ENCODE measurements at places on chromosomes 3 and 15.

DNA sequence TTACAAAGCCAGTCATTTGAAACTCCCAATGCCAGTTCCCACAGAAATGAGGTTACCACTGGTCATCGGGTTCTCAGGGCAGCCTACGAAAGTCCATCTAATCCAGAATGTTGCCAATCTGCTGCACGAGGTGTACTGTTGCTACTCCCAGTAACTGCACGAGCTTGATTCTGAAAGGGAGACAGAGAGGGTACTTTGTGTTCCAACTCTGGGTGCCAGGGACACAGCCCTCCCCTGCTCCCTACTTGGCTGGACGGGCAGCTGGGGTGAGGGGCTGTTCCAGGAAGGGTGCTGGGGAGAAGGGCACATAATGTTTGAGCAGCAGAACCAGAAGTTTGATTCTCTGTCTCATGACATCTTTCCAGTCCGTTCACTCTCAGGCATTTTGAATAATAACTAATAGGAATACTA lies 27.1 kb upstream of the OSBPL11 start:
- DNase-seq = no peak
- H3K4me1 ChIP-seq = peaks cover 16% of the 10 kb centered on the region
- H3K27ac ChIP-seq = no peak overlapping the region
- no peaks in the 10 kb centered on the region for H3K27me3 ChIP-seq

GRCh38 chr15:90201944-90202375 lies 830 bp downstream of the SEMA4B start:
- no peak for DNase-seq
- no peak overlapping the region for H3K27ac ChIP-seq
- peak overlapping the region; percentile 90 for H3K4me3 ChIP-seq
- H3K27me3 ChIP-seq = no peaks in the 10 kb centered on the region
- no peaks in the 10 kb centered on the region for H3K4me1 ChIP-seq

GRCh38 chr3:72245183-72245811 lies 460.3 kb upstream of the PROK2 start:
- no peak for DNase-seq
- no peaks in the 10 kb centered on the region for H3K36me3 ChIP-seq
- no peaks in the 10 kb centered on the region for H3K4me1 ChIP-seq
- H3K27me3 ChIP-seq = no peaks in the 10 kb centered on the region
- no peak overlapping the region for H3K27ac ChIP-seq
- H3K4me3 ChIP-seq = no peak overlapping the region

DNA sequence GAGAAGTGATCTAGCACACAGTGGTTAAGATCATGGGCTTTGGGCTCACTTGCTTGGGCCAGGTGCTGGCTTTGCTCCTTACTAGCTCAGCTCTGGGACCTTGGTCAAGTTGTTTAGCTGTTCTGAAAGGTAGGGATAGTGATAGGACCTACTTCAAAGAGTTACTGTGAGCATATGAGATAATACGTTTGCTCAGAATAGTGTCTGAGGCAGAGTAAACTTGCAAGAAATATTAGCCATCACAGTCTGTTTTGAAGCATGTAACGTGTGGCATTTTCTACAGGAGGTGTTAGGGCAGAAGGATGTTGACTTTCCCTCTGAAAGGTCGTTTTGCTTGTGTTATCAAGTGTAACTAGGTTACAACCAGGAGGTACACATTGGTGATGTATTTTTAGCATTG lies 34.5 kb upstream of the NFKBIZ start:
- peaks cover 22% of the 10 kb centered on the region for H3K4me1 ChIP-seq
- no peaks in the 10 kb centered on the region for H3K27me3 ChIP-seq
- no peak overlapping the region for H3K4me3 ChIP-seq
- no peak overlapping the region for H3K27ac ChIP-seq
- no peaks in the 10 kb centered on the region for H3K36me3 ChIP-seq
- no peak for DNase-seq

DNA sequence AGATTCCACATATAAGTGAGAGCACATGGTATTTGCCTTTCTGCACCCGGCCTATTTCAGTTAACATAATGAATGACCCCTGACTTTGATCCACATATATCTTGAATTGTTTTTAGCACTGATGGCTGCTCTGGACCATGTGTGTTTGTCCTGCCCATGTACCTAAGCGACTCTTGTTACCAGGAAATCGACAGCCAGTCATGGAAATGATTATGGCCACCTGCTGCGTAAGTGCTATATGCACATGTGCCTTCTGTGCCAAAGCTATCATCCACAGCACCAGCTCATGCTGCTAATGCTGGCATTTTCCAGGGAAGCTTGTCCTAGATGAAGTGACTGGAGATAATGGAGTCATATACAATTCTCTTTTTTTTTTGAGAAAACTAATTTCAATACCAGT lies 103.7 kb downstream of the PEX5L start:
- H3K36me3 ChIP-seq = no peaks in the 10 kb centered on the region
- H3K27me3 ChIP-seq = no peaks in the 10 kb centered on the region
- DNase-seq = no peak

GRCh38 chr3:106963442-106963841 lies 413.8 kb upstream of the CCDC54 start:
- no peak for DNase-seq
- H3K4me1 ChIP-seq = peaks cover 4% of the 10 kb centered on the region
- no peak overlapping the region for H3K27ac ChIP-seq
- no peaks in the 10 kb centered on the region for H3K36me3 ChIP-seq
- H3K4me3 ChIP-seq = no peak overlapping the region
- no peaks in the 10 kb centered on the region for H3K27me3 ChIP-seq

DNA sequence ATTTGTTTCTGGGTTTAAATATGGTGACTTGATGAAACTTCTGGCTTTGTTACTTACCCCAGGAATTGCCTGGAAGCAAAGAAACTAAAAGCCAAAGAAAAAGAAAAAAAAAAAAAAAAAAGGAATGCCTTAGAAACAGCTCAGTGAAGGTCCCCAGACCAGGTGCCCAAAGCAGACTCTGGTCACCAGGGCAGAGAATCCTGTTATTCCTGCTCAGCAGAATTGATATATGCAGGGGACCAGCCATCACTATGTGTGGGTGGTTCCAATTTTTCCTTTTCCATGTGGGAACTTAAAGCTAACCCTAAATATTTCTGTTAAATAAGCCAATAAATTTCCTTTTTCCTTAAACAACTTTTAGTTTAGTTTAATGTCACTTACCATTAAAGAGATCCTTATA lies 100.8 kb upstream of the TPRG1 start:
- no peak for DNase-seq
- H3K27me3 ChIP-seq = no peaks in the 10 kb centered on the region
- H3K36me3 ChIP-seq = no peaks in the 10 kb centered on the region
- H3K4me1 ChIP-seq = no peaks in the 10 kb centered on the region
- no peak overlapping the region for H3K4me3 ChIP-seq

GRCh38 chr3:31232055-31233025 lies 300.4 kb upstream of the STT3B start:
- H3K27me3 ChIP-seq = no peaks in the 10 kb centered on the region
- H3K36me3 ChIP-seq = no peaks in the 10 kb centered on the region
- H3K4me3 ChIP-seq = no peak overlapping the region

- no peak overlapping the region for H3K27ac ChIP-seq
- H3K36me3 ChIP-seq = no peaks in the 10 kb centered on the region
- no peaks in the 10 kb centered on the region for H3K27me3 ChIP-seq
- H3K4me3 ChIP-seq = no peak overlapping the region
Observed at GRCh38 chr3:128723477-128723876, 2.5 kb upstream of the RAB7A start.

DNA sequence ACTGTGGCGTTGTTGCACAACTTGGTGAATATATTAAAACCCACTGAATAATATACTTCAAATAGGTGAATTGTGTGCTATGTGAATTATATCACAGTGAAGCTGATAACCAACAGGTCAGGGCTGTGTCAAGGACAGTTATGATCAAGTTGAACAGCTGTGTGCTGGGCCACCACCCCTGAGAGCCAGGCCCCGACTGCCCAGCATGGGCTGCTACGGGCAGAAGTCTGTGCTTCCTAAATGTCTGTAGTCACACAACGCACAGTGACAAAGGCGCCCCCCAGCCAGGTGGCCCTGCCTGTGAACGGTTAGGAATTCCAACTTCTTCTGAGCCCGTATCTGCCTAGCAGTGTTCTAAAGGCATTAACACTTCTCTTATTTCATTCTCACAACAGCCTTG lies 32.8 kb downstream of the TKT start:
- H3K4me3 ChIP-seq = no peak overlapping the region
- H3K27ac ChIP-seq = no peak overlapping the region

DNA sequence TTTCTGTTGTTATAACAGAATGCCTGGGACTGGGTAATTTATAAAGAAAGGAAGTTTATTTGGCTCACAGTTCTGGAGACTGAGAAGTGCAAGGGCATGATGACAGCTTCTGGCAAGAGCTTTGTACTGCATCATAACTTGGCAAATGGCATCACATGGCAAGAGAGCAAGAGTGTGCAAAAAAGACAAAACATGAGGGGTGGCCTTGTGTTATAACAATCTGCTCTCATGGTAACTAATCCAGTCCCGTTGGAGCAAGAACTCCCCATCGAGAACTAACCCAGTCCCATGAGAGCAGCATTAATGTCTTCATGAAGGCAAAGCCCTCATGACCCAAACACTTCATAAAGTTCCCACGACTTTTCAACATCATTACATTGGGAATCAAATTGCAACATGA lies 23.2 kb downstream of the SCN11A start:
- H3K4me1 ChIP-seq = no peaks in the 10 kb centered on the region
- H3K27ac ChIP-seq = no peak overlapping the region
- H3K4me3 ChIP-seq = no peak overlapping the region
- no peak for DNase-seq
- no peaks in the 10 kb centered on the region for H3K36me3 ChIP-seq
- no peaks in the 10 kb centered on the region for H3K27me3 ChIP-seq

- no peaks in the 10 kb centered on the region for H3K27me3 ChIP-seq
- no peak overlapping the region for H3K4me3 ChIP-seq
- H3K36me3 ChIP-seq = no peaks in the 10 kb centered on the region
- DNase-seq = peak; percentile 53
- H3K27ac ChIP-seq = peak overlapping the region; percentile 94
Observed at GRCh38 chr3:150469031-150469930, 61.2 kb downstream of the TSC22D2 start.

DNA sequence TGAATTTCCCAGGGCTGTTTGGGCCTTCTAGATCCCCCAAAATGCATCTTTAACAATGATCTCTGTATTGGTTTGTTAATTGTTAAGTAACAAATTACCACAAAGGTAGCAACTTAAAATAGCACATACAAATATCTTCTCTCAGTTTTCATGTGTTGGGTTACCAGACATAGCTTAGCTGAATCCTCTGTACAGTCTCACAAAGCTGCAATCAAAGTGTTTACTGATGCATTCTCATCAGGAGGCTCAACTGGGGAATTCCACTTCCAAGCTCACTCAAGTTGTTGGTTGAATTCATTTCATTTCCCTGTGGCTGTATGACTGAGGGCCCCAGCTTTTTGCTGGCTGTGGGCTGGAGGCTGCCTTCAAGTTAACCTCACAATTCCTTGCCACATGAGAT lies 297.6 kb downstream of the RPLP1 start:
- H3K36me3 ChIP-seq = no peaks in the 10 kb centered on the region
- no peaks in the 10 kb centered on the region for H3K27me3 ChIP-seq
- H3K4me3 ChIP-seq = no peak overlapping the region
- no peak overlapping the region for H3K27ac ChIP-seq
- no peak for DNase-seq

GRCh38 chr15:67755264-67755663 lies 70.0 kb upstream of the SKOR1 start:
- no peaks in the 10 kb centered on the region for H3K27me3 ChIP-seq
- H3K27ac ChIP-seq = no peak overlapping the region
- no peak for DNase-seq
- H3K36me3 ChIP-seq = no peaks in the 10 kb centered on the region

GRCh38 chr3:126124148-126124868 lies 40.4 kb upstream of the SLC41A3 start:
- no peak overlapping the region for H3K4me3 ChIP-seq
- H3K4me1 ChIP-seq = peaks cover 2% of the 10 kb centered on the region
- no peaks in the 10 kb centered on the region for H3K27me3 ChIP-seq
- H3K27ac ChIP-seq = no peak overlapping the region
- no peaks in the 10 kb centered on the region for H3K36me3 ChIP-seq

DNA sequence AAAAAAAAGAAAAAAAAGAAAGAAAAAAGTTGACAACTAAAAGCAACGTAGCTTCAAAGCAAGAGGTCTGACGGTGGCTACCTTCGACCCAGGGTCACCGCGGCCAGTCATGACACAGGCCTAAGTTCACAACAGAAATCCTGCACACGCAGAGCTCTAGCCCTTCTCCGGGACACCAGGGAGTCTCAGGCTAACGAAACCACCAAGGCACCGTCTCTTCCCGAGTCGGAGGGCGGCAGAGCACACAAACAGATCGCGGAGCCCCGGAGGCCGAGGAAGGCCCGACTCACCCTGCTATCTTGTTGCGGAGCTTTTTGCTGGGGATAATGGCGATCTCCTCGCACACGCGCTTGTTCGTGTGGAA lies 584 bp downstream of the RPS17 start:
- H3K27ac ChIP-seq = peak overlapping the region; percentile 88
- peaks cover 12% of the 10 kb centered on the region for H3K4me1 ChIP-seq
- peak overlapping the region; percentile 79 for H3K4me3 ChIP-seq
- no peak for DNase-seq

DNA sequence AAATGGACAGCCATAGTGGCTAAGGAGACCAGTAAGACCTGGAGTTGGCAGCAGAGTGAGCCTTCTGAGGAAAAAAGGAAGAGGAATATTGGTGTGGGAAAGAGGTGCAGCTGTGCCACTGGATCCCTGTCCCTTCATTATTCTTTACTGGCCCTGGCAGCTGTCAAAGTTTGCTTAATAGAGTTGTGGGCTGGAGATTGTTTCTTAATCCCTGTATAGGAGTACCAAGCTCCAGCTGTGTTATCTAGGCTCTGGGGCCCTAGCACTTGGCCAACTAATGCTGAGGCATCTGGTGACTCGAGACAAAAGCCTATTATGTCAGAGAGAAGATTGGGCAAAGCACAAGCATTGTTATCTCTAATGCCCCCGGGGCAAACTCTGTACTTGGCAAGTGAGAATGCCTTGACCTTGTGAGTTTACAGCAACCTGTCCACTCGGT lies 61.4 kb downstream of the ZNF609 start:
- H3K27ac ChIP-seq = no peak overlapping the region
- H3K36me3 ChIP-seq = no peaks in the 10 kb centered on the region
- peak; percentile 70 for DNase-seq
- H3K27me3 ChIP-seq = no peaks in the 10 kb centered on the region
- H3K4me3 ChIP-seq = no peak overlapping the region

DNA sequence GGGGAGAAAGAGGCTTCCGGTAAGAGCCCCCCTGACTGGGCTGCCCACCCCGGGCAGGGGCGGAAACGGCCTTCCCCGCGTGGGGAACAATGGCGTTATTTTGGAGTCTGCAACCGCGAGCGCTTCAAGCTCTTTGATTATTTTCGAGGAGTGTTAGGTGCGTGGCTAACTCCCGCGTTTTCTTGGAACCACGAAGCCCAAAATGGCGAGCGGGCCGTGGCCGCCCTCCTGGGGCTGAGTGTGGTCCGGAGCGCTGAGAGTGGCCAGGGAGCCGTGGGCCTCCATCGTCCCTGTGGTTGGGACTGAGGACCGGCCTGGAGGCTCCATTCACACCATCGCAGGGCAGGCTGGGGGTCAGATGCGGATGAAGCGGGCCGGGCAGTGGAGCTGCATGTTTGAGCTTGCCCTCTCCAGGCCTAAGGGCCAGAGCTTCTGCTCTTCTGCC lies 44.6 kb upstream of the POLG start:
- H3K27me3 ChIP-seq = no peaks in the 10 kb centered on the region
- DNase-seq = no peak
- no peaks in the 10 kb centered on the region for H3K4me1 ChIP-seq
- H3K27ac ChIP-seq = no peak overlapping the region
- H3K4me3 ChIP-seq = no peak overlapping the region
- H3K36me3 ChIP-seq = no peaks in the 10 kb centered on the region

GRCh38 chr3:9266716-9267115 lies 17.3 kb upstream of the SRGAP3 start:
- H3K27ac ChIP-seq = no peak overlapping the region
- no peak overlapping the region for H3K4me3 ChIP-seq
- no peaks in the 10 kb centered on the region for H3K4me1 ChIP-seq
- no peaks in the 10 kb centered on the region for H3K36me3 ChIP-seq
- no peaks in the 10 kb centered on the region for H3K27me3 ChIP-seq
